ENCODE measurements at places on chromosomes 4 and X. TPM values are rescaled to one million over a fixed set of nuclear protein-coding genes. Genes with fewer than 3 reads are reported as not detected.

Gene DCAF4L1
- 0.18 TPM for total RNA-seq

Gene MAGEB1
- total RNA-seq: not detected

Gene RHOH
- 2.9 TPM for total RNA-seq

Gene ZDHHC9
- 39.5 TPM for total RNA-seq

Gene ZNF732
- 24.2 TPM for total RNA-seq

Gene PGM2
- 21.5 TPM for total RNA-seq

All from endodermal cell (in vitro differentiated cells).